Osteocyte (in vitro differentiated cells): ENCODE measurements at places on chromosomes 6 and 20. TPM values are rescaled to one million over a fixed set of nuclear protein-coding genes. Genes with fewer than 3 reads are reported as not detected.

SLC4A11 gene
- 2.4 and 3.2 TPM in 2 replicates for total RNA-seq

RIN2 gene
- 47.0 and 55.5 TPM in 2 replicates for total RNA-seq

TMEM151B gene
- total RNA-seq = 0.08 TPM in 1 of 2 replicates, not detected in the other

MEP1A gene
- total RNA-seq = not detected in 2 replicates

LHFPL5 gene
- total RNA-seq = not detected in 2 replicates

- no peak for DNase-seq
Measured at GRCh38 chr6:13372688-13373487, 44.6 kb upstream of the TBC1D7 start.

GRCh38 chr20:51958099-51959065 is 156.1 kb upstream of the SALL4 start:
- no peak for DNase-seq

- no peak for DNase-seq
Measured at GRCh38 chr6:32244270-32244669, 20.4 kb upstream of the NOTCH4 start.

DNA sequence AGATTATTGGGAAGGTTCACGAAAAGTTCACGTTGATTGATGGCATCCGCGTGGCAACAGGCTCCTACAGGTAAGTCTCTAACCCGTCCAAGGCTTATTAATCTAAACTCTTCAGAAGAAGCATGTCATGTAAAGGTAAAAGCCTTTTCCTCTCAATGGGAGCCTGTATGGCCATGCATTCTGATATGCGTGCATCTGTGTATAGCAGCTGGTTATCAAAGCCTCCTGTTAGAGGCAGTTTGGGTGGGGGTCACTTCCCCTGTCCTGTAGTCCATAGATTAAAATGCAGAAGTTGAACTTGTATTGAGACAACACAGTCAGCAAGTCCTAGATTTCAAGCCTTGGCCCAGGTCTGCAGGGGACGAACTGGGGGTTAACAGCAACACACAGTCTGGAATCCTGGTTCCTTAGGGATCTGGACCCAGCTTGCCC is 14.2 kb upstream of the DHX35 start:
- DNase-seq = no peak

- no peak for DNase-seq
Measured at GRCh38 chr6:13375360-13375878, 47.1 kb upstream of the TBC1D7 start.

GRCh38 chr6:33904050-33904746 is 100.4 kb upstream of the MLN start:
- DNase-seq = no peak

DNA sequence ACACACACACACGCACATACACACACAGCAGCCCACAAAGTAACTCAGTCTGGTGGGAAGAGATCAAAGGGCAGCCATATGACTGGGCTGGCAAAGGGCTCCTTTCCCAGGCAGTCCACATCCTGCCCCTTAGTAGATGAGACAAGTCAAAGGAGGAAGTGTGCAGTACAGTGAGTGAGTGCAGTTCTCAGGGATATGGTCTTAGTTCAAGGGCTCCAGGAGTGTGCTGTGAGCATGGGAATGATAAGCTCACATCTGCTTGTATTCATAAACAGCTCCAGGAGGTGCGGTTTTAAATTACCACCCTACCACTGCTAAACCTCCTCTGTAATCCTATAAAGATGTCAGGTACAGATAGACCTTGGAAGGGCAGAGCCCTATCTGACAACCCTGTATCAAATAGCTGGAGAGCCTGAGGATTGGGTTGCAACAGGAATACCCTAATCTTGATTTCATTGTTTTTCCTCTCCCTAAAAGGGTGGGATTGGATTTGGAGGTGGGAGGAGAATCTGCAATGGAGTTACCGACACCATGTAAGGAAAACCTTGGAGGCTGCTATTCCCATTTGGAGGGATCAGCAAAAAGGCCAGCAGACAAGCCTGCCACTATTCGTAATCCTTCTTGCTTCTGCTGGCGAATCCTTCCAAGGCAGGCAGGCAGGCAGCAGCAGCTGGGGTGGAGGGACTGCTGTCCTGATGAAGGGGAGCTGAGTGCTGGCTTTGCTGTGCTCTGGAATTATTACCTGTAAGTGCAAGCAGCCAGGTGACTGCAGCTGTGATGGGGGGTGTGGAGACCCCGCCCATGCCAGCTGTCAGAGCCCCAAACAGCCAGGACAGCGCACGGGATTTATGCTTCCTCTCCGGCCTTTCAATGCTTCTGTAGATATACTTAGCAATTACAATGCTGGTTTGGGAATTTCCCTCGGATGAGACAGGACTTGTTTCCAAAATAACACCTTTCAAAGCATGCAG is 342.7 kb downstream of the PRL start:
- DNase-seq = no peak

- DNase-seq = peak; percentile 71
Measured at GRCh38 chr6:168031411-168031971, 34.0 kb downstream of the KIF25 start.

DNA sequence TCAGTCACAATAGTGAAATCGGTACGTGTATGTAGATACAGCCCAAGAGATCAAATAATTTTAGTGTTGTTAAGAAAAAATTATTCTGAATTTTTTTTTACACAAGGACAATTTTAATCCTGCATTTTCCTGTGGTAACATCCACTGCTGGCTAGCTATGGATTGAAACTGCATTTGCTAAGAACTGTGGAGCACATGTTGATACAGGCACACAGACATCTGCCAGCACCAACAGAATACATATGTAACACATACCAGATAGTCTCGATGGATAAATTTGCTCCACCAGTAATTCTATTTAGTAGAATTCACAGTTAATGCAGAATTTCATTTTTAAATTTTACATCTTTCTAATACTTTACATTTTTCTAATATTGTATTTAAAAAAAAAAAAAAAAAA is 2.2 kb downstream of the ASIP start:
- no peak for DNase-seq

DNA sequence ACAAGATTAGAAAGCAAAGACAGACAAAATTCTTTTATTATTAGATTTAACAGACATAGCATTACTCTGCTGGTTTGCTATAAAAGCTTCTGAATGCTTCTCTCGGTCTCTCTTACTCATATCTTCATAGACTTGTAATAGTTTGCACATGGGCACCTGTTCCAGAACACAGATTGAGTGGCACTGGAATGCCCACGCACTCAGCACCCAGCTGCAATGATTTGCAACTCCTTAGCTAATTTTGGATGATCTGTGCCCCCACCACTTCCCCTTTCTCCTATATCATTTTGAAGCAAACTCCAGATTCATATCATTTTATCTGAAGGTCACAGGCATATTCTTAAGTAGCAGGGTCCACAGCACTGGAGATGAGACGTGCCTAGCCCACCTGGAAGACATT is 148.8 kb downstream of the CFAP61 start:
- DNase-seq = no peak

GRCh38 chr20:36386236-36386635 is 80.1 kb downstream of the DLGAP4 start:
- DNase-seq = no peak

- no peak for DNase-seq
Measured at GRCh38 chr6:137541534-137542063, 47.4 kb upstream of the OLIG3 start.

- DNase-seq = no peak
Measured at GRCh38 chr6:4740032-4740431, 36.2 kb upstream of the CDYL start.

- no peak for DNase-seq
Measured at GRCh38 chr6:3584606-3585005, 127.8 kb upstream of the SLC22A23 start.
